ENCODE measurements at places on chromosomes 12 and 14.

GRCh38 chr14:61225344-61225743 lies 55.8 kb downstream of the TMEM30B start:
- DNase-seq, result no peak

DNA sequence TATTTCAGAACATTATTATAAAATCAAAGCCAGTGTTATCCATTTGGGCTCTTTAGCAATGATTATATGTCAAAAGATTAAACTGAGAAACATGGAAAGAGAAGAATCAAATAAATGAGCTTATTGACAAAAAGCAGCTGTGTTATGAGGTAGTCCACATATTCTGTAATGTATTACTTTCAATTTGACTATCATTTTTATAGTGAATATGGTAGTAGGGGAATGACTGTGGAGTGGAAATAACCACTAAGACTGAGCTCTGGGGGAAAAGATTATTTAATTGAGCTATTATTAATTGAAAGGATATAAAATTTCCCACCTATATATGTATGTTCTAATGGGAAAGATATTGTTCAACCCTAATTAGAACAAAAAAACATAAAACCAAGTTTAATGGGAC lies 381.3 kb downstream of the TMTC2 start:
- no peak for DNase-seq

DNA sequence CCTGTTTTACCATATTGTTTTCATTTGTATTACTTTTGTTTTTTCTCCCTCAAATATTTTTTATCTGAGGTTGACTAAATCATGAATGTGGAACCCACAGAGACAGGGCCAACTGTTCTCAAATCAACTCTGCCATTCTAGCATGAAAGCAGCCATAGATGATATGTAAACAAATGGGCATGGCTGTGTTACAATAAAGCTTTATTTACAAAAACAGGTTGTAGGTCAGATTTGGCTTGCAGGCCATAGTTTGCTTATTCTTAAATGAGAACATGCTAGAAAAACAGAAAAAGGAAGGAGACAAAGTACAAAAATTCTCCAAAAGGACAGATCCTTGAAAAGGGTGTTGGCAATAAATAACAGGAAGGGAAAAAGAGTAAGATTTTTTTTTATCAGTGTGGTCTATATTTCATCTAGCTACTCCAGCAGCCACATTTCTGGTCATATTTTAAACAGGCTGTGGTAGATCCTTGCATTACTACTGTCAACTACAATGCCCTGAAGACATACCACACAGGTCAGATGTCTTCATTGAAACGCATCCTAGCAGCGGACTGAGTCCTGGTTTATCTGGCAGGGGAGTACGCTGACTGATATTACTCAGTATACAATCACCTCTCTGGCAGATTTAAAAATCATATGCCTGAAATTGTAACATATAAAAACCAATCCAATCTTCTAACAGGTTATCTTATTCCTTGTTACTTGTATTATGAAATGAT lies 42.9 kb downstream of the SPPL3 start:
- DNase-seq, result no peak

DNA sequence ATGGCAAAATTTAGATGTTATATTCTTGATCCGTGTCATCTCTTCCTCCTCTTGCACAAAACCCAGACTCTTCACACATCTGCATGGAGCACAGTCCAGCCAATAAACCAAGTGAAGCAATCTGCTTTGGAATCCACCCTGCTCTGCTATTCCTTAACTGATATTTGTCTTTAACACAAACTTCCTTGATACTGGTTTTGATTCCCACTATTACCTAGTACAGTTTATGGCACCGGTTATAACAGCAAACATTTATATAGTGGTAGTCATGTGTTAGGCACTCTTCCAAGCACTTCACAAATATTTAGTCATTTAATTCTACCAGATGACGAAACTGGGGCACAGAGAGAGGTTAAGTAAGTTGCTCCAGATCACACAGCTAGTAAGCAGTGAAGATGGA lies 12.5 kb downstream of the STYK1 start:
- no peak for DNase-seq

GRCh38 chr14:24095271-24096068 lies 1.4 kb downstream of the PCK2 start:
- DNase-seq, result peak; percentile 32

DNA sequence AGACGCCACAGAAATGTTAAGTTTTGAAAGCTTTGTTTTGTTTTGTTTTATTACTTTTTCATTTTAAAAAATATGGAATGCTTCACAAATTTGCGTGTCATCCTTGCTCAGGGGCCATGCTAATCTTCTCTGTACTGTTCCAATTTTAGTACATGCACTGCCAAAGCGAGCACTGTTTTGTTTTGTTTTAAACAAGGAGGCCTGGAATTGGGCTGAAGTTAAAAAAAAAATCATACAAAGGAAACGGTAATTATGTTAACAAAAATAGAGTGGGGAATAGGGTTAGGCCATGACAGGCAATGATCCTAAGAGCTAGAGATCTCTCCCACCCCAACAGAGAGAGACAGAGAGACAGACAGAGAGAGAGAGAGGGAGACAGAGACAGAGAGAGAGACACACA lies 57.0 kb downstream of the ZFP36L1 start:
- no peak for DNase-seq

DNA sequence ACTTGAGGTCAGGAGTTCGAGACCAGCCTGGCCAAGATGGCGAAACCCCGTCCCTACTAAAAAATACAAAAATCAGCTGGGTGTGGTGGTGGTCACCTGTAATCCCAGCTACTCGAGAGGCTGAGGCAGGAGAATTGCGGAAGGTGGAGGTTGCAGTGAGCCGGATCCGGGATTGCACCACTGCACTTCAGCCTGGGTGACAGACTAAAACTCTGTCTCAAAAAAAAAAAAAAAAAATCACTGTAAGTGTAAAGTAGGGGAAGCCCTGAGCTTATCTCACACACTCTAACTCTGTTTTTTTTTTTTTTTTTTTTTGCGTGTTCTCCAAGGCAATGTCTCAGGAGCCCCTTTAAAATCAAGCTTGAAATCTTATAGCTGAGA lies 421 bp upstream of the RBMS2 start:
- DNase-seq, result no peak

- no peak for DNase-seq
Measured at GRCh38 chr12:79056775-79057174, 192.2 kb downstream of the SYT1 start.

DNA sequence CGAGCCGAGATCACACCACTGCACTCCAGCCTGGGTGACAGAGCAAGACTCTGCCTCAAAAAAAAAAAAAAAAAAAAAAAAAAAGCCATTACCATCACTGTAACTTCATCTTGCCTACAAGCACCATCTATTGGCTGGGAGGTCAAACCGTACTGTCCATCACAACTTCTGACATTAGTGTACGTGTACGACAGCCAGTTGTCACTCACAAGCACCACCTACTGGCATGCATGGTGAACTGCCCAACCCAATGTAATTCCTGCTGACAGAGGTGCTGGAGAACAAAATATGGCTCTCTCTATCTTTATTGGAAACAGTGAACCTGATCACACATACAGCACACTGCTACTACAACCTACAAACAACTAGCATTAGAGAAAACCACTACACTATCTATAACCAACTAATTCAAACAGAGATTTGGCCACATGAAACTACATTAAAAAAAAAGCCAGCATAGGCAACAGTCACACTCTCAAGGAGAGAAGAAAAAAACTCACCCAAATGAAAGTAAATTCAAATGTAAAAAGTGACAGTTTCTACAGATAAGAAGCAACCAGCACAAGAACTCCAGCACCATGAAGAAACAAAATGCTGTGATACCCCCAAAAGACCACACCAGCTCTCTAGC lies 82.3 kb downstream of the PUS7L start:
- peak; percentile 25 for DNase-seq

GRCh38 chr12:52677126-52677525 lies 3.1 kb downstream of the KRT1 start:
- no peak for DNase-seq

DNA sequence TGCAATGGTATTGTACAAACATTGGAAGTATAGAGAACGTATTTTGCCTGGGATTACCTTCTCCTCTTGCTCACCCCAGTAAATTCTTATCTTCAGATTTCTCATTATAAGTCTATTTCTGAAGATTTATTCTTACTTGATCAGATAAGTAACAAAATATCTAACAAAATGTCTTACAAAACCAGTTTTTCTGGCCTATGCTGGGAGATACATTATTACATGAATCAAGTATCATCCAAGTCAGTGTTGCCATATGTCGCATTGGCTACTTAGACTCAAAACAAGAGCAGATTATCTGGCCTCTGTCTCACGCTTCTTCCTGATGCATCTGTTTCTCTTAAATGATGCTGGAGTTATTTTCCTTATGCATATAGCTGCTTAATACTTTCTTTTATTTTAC lies 408.5 kb downstream of the CCER1 start:
- DNase-seq, result no peak

DNA sequence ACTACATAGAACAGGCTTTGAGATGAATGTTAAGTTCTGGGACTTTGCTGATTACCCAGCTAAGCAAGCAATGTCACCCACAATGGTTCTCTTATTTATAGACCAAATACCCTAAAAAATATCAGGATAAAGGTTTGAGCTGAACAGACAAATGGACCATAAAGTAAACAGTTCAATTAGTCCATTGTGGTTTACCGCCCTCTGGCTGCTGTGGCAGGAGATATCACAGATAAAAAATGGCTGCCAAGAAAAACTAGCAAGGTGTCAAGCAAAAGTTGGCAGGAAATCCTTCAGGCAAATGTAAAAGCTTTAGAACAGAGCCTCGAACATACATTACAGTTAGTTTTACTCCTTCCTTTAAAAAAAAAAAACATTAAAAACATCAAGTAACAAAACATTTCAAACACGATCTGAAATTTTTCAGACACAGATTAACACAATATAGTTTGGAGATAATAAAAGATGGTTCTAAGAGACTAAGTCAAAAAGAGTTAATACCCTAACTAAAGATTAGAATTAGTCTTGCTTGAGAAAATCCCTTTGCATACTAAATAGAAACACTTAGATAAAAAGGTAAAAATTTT lies 41.3 kb downstream of the MED13L start:
- DNase-seq, result peak; percentile 51

DNA sequence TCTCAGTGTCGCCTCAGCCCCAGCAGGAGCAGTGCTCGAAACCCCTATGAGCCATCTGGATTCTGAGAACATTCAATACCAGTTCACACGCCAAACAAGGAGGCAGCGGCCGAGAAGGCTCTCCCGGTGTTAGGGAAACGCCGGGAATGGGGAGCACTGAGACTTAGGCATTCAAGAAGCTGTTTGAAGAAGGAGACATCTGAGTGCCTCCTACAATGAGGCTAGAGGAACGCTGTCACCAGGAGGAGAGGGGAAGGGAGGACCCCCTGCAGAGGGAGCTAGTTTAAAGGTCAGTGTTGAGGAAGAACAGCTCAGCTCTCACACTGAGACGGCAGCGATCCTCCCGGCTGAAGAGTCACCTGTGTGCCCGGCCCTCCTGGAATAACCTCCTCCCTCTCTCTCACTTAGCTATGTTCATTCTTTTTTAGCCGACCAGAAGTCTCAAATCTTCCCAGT lies 69.9 kb downstream of the SERPINA3 start:
- no peak for DNase-seq

DNA sequence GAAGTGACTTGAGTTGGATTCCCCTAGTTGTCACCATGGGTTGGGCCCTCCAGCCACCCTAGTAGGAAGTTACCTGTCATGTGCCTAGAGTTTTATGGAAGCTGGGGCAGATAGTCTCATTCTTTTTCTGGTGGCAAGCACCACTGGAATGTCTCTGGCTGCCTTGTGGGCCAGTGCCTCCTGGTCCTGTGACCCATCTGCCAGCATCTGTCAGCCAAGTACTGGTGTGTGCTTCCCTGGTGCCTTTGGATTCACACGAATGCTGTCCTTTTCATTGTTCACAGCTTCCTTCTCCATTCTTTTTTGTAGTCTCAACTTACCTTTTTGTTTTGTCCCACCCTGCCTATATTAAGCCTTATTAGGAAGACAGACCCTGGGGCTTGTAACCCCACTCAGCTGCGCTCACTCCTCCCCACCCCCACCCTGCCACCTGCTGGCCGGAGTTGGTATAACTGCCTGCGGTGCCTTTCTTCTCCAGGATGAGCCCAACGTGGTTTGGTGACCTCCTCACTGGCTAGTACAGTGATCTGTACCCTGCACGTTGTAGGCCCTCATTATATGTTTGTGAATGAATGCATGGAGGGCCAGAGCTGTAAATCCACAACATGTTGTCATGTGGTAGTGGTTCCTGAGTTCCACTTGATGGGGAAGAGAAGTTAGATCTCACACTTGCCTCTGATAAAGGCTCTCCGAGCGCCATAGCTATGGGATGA lies 125.7 kb downstream of the TSPAN9 start:
- peak; percentile 33 for DNase-seq

- DNase-seq, result peak; percentile 33
Measured at GRCh38 chr12:69024413-69024812, 91.4 kb upstream of the CPM start.

DNA sequence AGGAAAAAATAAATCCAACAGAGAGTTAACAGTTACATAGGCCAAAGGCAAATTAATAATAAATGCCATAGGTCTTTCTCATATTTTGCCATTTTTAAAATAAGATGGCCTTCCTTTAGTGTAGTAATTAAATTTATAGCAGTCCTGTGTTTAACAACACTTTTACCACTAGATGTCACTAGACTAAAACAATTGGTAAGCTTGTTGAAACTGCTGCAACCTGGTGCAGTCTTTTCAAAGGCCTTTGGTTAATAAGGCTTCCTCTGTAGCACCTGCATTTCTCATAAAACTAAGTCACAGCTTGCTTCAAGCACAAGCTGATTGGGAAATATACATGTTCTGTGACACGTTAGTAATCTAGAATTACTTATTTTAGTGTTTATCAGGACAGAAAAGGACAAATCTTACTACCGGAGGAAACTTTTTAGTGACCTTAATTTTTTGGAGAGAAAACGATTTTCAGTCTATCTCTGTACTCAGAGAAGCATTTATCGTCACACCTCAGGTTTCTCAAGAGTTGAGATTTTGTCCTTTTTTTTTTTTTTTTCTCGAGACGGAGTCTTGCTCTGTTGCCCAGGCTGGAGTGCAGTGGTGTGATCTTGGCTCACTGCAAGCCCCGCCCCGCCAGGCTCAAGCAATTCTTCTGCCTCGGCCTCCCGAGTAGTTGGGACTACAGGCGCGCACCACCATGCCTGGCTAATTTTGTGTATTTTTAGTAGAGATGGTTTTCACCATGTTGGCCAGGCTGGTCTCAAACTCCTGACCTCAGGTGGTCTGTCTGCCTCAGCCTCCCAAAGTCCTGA lies 20.0 kb downstream of the BORCS5 start:
- DNase-seq, result peak; percentile 71

DNA sequence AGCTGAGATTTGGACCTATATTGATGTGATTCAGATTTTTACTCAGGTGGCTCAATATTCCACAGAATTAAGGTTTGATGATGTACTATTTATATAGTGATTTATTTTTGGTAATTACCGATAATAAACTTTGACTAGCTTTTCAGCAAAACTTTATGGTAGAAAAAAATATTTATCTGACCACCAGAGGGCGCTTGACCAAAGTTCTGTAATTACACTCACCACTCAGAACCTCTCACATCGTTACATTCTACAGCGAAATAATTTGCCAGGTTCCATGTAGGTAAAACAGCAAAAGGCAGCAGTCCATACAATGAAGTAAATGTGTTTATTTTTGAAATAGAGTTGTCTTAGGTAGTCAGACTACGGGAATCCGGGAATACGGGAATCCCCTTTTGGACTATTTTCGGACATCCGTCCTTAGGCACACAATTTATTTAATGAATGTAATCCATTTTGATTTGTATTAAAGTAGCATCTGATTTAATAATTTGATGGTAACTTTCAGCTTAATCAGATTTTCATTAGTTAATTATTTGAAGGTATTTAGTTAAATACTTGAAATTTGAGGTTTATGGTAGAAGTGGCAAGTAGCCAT lies 143.0 kb upstream of the DDHD1 start:
- DNase-seq, result peak; percentile 41
